ENCODE measurements at places on chromosomes 13 and 19. TPM values are rescaled to one million over a fixed set of nuclear protein-coding genes. Genes with fewer than 3 reads are reported as not detected.
A peak's percentile ranks its signal among the peaks of the same experiment; 100 is the strongest.

TLE2 gene
- 25.3 TPM for total RNA-seq

RAB3A gene
- 1.9 TPM for total RNA-seq

CGB7 gene
- 27.4 TPM for total RNA-seq

ZNF583 gene
- 3.2 TPM for total RNA-seq

OVOL3 gene
- not detected for total RNA-seq

FSD1 gene
- not detected for total RNA-seq

TGFBR3L gene
- total RNA-seq, result not detected

C19orf53 gene
- total RNA-seq, result 138 TPM

FRY gene
- 22.5 TPM for total RNA-seq

NLRP5 gene
- total RNA-seq, result not detected

- H3K27me3 ChIP-seq, result no peaks in the 10 kb centered on the region
- no peaks in the 10 kb centered on the region for H3K4me1 ChIP-seq
- no peak overlapping the region for H3K4me3 ChIP-seq
- H3K36me3 ChIP-seq, result no peaks in the 10 kb centered on the region
- DNase-seq, result no peak
Measured at GRCh38 chr13:93398167-93399035, 171.8 kb downstream of the GPC6 start.

- no peak overlapping the region for H3K4me3 ChIP-seq
- DNase-seq, result no peak
- H3K36me3 ChIP-seq, result no peaks in the 10 kb centered on the region
- H3K27ac ChIP-seq, result no peak overlapping the region
- no peaks in the 10 kb centered on the region for H3K27me3 ChIP-seq
Measured at GRCh38 chr19:36210497-36210896, 4.0 kb downstream of the ZNF565 start.

GRCh38 chr13:107034236-107034872 is 466.4 kb upstream of the ARGLU1 start:
- DNase-seq, result no peak
- no peak overlapping the region for H3K27ac ChIP-seq
- H3K27me3 ChIP-seq, result no peaks in the 10 kb centered on the region

DNA sequence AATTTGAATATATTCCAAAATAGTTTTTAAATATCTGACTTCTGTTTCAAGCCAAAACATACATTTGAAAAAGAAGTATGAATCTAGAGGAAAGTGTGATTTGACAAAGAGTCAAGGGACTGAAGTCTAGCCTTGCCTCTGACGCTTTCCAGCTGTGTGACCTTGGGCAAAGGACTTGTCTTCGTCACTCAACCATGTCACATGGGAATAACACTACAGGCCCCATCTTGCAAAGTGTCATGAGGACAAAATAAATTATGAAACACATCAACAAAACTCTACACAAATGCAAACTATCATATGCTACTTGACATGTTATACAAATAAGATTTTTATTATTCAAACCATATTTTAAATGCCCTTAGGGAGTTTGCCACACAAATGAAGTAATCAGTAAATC is 73.0 kb downstream of the CYSLTR2 start:
- H3K36me3 ChIP-seq, result no peaks in the 10 kb centered on the region
- peaks cover under 1% of the 10 kb centered on the region for H3K4me1 ChIP-seq
- H3K4me3 ChIP-seq, result no peak overlapping the region
- no peak overlapping the region for H3K27ac ChIP-seq

GRCh38 chr13:112803422-112803821 is 113.6 kb downstream of the ATP11A start:
- H3K4me3 ChIP-seq, result no peak overlapping the region
- no peaks in the 10 kb centered on the region for H3K4me1 ChIP-seq
- H3K27ac ChIP-seq, result no peak overlapping the region

- H3K27ac ChIP-seq, result no peak overlapping the region
- H3K27me3 ChIP-seq, result no peaks in the 10 kb centered on the region
- no peak overlapping the region for H3K4me3 ChIP-seq
- no peaks in the 10 kb centered on the region for H3K4me1 ChIP-seq
- DNase-seq, result no peak
- H3K36me3 ChIP-seq, result peaks cover 26% of the 10 kb centered on the region
Measured at GRCh38 chr13:112486386-112487126, 101.4 kb downstream of the TUBGCP3 start.

DNA sequence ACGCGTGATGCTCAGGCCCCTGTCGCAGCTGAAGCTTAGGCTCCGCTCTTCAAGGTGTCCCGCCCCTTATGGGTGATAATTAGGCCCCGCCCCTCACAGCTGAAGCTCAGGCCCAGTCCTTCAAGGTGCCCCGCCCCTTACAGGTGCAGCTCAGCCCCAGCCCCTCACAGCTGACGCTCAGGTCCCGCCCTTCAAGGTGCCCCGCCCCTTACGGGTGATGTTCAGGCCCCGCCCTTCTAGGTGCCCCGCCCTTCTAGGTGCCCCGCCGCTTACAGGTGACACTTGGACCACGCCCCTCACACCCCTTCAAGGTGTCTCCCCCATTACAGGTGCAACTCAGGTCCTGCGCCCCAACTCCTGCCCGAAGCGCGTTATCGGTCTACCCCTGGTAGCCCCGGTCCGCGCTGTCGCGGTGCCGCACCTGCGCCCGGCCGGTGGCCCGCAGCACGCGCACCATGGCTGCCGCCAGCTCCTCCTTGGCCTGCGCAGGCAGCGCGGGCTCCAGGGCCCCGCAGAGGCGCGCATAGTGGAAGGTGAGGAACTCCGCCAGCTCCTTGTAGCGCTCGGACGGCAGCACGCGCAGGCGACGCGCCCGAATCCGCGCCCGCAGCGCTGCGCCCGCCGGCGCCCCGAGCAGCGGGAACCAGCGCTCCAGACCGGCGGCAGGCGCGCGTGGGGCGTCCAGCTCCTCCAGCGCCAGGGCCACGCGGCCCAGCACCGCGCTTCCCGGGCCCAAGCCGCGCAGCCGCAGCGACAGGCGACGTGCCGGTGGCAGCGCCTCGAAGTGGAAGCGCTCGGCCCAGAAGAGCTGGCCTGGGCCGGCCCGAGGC is 7.3 kb downstream of the RASAL3 start:
- no peaks in the 10 kb centered on the region for H3K36me3 ChIP-seq
- DNase-seq, result no peak
- peaks cover 30% of the 10 kb centered on the region for H3K27me3 ChIP-seq
- peak overlapping the region; percentile 43 for H3K4me3 ChIP-seq
- H3K27ac ChIP-seq, result no peak overlapping the region

- no peaks in the 10 kb centered on the region for H3K36me3 ChIP-seq
- H3K27me3 ChIP-seq, result peaks cover 47% of the 10 kb centered on the region
- no peak overlapping the region for H3K4me3 ChIP-seq
- no peak overlapping the region for H3K27ac ChIP-seq
- no peak for DNase-seq
Measured at GRCh38 chr19:33737681-33738371, 58.8 kb upstream of the KCTD15 start.

DNA sequence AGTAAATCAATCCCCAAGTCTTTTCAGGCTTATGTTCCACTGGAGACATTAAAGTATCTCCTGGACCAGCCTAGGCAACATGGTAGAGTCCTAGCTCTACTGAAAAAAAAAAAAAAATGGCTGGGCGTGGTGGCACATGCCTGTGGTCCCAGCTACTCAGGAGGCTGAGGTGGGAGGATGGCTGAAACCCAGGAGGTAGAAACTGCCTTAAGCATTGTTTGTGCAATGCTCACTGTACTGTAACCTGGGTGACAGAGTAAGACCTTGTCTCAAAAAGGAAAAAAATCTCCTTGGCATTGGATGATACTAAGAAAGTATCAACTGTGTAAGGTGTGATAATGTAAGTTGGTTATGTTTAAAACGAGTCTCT is 8.8 kb downstream of the KLK8 start:
- no peak for DNase-seq
- H3K27ac ChIP-seq, result no peak overlapping the region
- H3K4me1 ChIP-seq, result no peaks in the 10 kb centered on the region
- no peaks in the 10 kb centered on the region for H3K27me3 ChIP-seq
- H3K4me3 ChIP-seq, result no peak overlapping the region
- no peaks in the 10 kb centered on the region for H3K36me3 ChIP-seq

DNA sequence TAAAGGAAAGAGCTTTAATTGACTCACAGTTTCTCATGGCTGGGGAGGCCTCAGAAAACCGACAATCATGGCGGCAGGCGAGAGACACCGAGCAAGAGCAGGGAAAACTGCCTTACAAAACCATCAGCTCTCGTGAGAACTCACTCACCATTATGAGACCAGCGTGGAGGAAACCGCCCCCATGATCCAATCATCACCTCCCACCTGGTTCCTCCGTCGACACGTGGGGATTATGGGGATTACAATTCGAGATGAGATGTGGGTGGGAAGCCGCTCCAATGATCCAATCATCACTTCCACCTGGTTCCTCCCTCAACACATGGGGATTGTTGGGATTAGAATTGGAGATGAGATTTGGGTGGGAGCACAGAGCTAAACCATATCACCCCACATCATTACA is 293.9 kb downstream of the ABCC4 start:
- no peaks in the 10 kb centered on the region for H3K36me3 ChIP-seq

DNA sequence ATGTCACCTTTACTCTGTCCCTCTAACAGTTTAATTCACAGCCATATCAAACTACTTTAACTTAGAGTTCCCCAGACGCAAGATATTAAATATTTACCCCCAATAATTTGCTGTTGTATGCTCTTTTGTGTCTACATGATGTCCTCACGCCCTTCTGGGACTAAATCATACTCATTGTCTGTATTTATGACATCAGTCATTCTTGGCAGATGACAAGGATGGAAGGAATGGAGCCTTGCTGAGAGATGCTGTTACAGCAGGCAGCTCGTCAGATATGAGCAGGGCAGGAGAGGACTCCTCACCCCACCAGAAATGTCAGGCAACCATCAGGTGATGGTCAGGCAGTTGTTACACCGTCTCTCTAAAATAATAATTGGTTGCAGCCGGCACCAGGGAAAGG is 41.8 kb downstream of the CARD8 start:
- no peaks in the 10 kb centered on the region for H3K4me1 ChIP-seq
- peaks cover 30% of the 10 kb centered on the region for H3K36me3 ChIP-seq
- H3K4me3 ChIP-seq, result no peak overlapping the region
- no peak overlapping the region for H3K27ac ChIP-seq
- no peaks in the 10 kb centered on the region for H3K27me3 ChIP-seq

DNA sequence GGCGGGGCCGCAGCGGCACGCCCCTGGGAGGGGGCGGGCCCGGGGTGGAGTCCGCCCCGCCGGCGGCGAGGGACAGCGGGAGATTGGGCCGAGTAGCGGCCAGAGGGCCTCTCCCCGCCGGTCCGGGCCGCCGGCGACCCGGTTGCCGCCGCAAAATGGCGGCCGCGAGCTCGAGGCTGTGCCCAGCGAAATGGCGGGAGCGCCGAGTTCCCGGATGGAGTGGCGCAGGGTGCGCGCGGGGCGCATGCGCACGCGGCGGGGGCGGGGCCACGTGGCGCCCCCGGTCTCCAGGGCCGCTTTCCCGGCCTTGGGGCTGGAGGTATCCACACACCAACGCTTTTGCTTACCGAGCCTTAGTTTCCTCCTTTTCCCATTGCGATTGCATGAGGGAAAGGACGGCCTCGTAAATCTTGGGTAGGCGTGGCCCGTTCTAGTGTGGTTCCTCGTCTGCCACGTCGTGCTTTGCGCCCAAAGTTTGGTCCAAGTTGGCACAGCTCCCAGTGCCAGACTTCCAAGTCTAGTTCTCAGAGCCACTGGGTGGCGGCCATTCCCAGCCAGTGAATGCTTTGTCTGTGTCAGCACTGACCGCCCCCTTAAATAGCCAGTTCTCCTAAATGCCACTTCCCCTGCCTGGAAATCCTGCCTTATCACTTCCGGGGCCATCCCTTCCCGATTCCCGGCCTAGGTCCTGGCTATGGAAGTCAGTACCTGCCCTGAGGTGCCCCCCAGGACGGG is 513 bp downstream of the CIRBP start:
- H3K4me1 ChIP-seq, result peaks cover 95% of the 10 kb centered on the region
- peak; percentile 93 for DNase-seq
- H3K4me3 ChIP-seq, result peak overlapping the region; percentile 80
- H3K27me3 ChIP-seq, result no peaks in the 10 kb centered on the region

- no peaks in the 10 kb centered on the region for H3K36me3 ChIP-seq
- no peak for DNase-seq
- peaks cover 3% of the 10 kb centered on the region for H3K27me3 ChIP-seq
- no peak overlapping the region for H3K27ac ChIP-seq
- H3K4me3 ChIP-seq, result no peak overlapping the region
Measured at GRCh38 chr13:112267660-112268059, 108.5 kb upstream of the SPACA7 start.

GRCh38 chr13:77459592-77459991 is 75.9 kb upstream of the SCEL start:
- H3K27ac ChIP-seq, result no peak overlapping the region
- peaks cover 3% of the 10 kb centered on the region for H3K4me1 ChIP-seq

- H3K27ac ChIP-seq, result no peak overlapping the region
- no peaks in the 10 kb centered on the region for H3K4me1 ChIP-seq
- H3K4me3 ChIP-seq, result no peak overlapping the region
- DNase-seq, result no peak
- no peaks in the 10 kb centered on the region for H3K27me3 ChIP-seq
Measured at GRCh38 chr13:112558696-112559418, 29.1 kb downstream of the TUBGCP3 start.

DNA sequence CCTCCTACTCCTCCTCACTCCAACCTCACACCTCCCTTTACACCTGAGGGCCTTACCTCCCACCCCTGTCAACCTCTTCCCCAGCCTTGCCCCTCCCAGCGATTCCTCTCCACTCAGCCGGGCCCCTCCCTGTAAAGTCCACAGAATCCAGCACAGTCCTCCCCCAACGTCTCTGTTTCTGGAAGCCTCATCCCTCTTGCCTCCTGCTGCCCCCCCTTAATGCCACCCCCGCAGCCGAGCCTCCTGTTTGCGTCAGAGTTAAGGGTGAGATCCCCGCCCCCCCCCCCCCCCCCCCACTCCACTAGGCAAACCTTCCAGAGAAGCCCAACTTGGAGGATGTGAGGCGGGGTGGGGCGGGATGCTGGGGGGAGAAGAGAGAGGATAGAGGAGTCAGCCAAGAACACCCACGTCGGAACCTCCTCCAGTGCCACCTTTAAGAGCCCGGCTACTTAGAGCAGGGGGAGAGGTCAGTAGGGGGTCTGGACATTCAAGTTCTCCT is 2.1 kb downstream of the UNC13A start:
- DNase-seq, result no peak
- H3K4me3 ChIP-seq, result no peak overlapping the region
- no peaks in the 10 kb centered on the region for H3K36me3 ChIP-seq
- no peak overlapping the region for H3K27ac ChIP-seq

GRCh38 chr13:104809483-104809882 is 1726.0 kb downstream of the EFNB2 start:
- H3K4me3 ChIP-seq, result no peak overlapping the region
- no peak for DNase-seq
- H3K36me3 ChIP-seq, result no peaks in the 10 kb centered on the region
- no peak overlapping the region for H3K27ac ChIP-seq
- no peaks in the 10 kb centered on the region for H3K4me1 ChIP-seq

DNA sequence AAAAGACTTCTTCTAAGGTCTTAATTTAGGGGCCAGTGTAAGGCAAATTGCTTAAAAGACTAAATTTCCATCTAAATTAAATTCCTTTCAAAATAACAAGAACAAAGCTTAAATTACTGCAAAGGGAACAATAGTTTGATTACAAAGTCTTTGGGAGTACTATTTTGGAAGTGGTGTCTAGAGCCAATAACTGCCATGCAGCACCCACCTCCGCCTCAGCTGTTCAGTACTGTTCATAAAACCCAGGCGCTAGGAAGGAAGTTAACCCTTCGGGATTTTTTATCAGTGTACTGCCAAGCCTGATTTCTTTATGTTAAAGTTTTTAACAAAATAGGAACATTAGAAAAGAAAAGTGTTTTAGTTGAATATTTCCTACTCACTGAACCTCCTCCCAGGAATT is 210.1 kb downstream of the LIG4 start:
- H3K4me1 ChIP-seq, result no peaks in the 10 kb centered on the region
- H3K27me3 ChIP-seq, result no peaks in the 10 kb centered on the region
- H3K36me3 ChIP-seq, result no peaks in the 10 kb centered on the region
- no peak for DNase-seq
- no peak overlapping the region for H3K27ac ChIP-seq

All from suprapubic skin (tissue), 4 donors.